ENCODE measurements at places on chromosomes 1 and 21. TPM values are rescaled to one million over a fixed set of nuclear protein-coding genes. Genes with fewer than 3 reads are reported as not detected.

KIF26B gene
- polyA plus RNA-seq: 39.1 TPM

KANK4 gene
- 23.4 TPM for polyA plus RNA-seq

KCNK2 gene
- 3.1 TPM for polyA plus RNA-seq

CD247 gene
- 0.40 TPM for polyA plus RNA-seq

SYDE2 gene
- polyA plus RNA-seq: 9.4 TPM

DYNLT4 gene
- not detected for polyA plus RNA-seq

COL8A2 gene
- polyA plus RNA-seq: 1.6 TPM

MMEL1 gene
- 2.6 TPM for polyA plus RNA-seq

KLHDC7A gene
- 13.7 TPM for polyA plus RNA-seq

EPHB2 gene
- polyA plus RNA-seq: 9.9 TPM

VANGL2 gene
- 43.9 TPM for polyA plus RNA-seq

TTLL7 gene
- 4.2 TPM for polyA plus RNA-seq

ADAMTS1 gene
- polyA plus RNA-seq: 102 TPM

TXNIP gene
- 387 TPM for polyA plus RNA-seq

THEMIS2 gene
- polyA plus RNA-seq: 2.9 TPM

BEND5 gene
- polyA plus RNA-seq: 26.0 TPM

USP1 gene
- 59.3 TPM for polyA plus RNA-seq

HSF2BP gene
- 2.0 TPM for polyA plus RNA-seq

FMO5 gene
- polyA plus RNA-seq: 9.1 TPM

NIBAN1 gene
- 3.3 TPM for polyA plus RNA-seq

GJA5 gene
- polyA plus RNA-seq: 16.9 TPM

SPRR3 gene
- not detected for polyA plus RNA-seq

SLC9C2 gene
- polyA plus RNA-seq: 0.18 TPM

PGLYRP4 gene
- polyA plus RNA-seq: not detected

SYCP1 gene
- 0.62 TPM for polyA plus RNA-seq

KRTAP12-1 gene
- polyA plus RNA-seq: not detected
